ENCODE measurements at places on chromosomes 11 and 22. TPM values are rescaled to one million over a fixed set of nuclear protein-coding genes. Genes with fewer than 3 reads are reported as not detected.

The ENTHD1 gene
- not detected for total RNA-seq

DNA sequence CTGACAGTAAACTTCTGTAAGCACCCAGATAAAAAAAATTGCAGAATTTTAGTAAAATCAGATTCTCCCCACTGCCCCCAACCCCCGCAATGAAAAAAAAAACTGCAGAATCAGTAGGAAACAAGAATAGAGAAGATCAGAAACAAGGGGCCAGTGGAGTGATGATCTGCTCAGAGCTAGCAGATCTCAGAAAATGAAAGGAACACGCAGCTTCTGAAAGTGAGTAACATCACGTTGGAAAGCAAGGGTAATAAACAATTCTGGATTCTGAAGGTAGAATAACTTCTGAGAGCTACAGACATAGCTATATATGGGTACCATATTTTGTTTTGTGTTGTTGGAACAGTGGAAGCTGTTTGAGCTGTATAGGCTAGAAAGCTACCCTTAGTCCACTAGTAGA is 23.2 kb downstream of the ACAT1 start:
- no peaks in the 10 kb centered on the region for H3K4me1 ChIP-seq
- DNase-seq = no peak
- H3K36me3 ChIP-seq = peaks cover 65% of the 10 kb centered on the region
- H3K27me3 ChIP-seq = no peaks in the 10 kb centered on the region

The ACP2 gene
- 21.5 TPM for total RNA-seq

The APOBEC3G gene
- 0.71 TPM for total RNA-seq

DNA sequence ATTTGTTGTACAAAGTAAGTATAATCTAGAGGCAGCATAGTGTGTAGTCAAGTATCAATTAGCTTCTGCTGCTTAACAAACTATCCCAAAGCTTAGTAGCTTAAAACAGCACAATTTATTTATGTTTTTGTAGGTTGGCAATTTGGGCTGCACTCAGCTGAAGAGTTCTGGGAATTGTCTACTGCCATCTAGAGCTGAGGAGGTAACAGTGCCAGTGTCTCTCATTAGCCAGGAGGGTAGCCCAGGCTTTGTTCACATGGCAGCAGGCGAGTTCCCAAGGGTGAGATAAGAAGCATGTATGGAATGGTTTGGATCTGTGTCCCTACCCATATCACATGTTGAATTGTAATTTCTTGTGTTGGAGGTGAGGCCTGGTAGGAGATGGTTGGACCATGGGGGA is 45.8 kb upstream of the SLN start:
- H3K27ac ChIP-seq = no peak overlapping the region
- no peak for DNase-seq
- H3K36me3 ChIP-seq = no peaks in the 10 kb centered on the region
- H3K4me3 ChIP-seq = no peak overlapping the region
- no peaks in the 10 kb centered on the region for H3K27me3 ChIP-seq
- no peaks in the 10 kb centered on the region for H3K4me1 ChIP-seq

The CALCB gene
- total RNA-seq = 0.22 TPM

DNA sequence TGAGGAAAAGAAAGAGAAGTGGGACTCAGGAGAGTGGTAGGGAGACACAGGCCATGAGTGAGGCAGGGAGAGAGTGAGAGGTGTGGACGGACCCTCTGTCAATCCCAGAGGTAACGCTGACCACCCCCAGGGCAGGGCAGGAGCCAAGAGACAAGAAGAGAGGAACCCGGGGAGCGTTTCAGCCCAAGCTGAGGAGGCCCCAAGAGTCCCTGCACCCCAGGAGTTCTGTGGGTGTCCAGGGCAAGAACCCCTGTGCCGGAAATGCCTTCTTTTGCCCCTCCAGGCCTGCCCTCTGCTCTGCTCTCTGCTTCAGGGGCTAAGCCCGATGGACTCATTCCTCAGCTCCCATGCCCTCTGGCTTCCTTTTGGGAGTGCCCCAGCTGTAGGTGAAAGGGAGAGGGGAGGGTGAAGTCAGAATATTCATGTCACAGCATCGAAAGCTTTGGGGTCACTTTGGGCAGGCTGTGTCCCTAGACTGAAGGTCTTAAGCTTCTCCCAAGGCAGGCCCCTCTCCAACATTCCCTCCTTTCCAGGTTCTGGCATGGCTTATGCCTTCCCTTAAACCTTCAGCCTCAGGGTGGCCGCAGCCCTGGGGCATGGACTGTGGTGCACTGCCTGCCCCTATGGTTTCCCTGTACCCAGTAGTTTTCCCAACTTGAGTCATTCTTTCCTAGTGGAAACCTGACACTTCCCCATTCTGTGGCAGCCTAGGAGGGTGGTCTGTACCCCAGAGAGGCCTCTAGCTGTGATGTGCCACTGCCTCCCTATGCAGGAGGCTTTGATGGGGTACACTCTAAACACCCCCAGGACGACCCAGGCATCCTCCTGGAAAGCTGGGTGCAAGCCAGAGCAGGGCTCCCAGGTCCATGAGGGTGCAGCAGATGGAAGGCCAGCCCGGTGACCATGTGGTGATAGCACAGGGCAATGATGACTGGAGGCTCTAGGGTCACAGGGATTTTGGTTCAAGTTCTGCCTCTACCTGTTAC is 27.1 kb downstream of the MYEOV start:
- H3K4me1 ChIP-seq = peaks cover 65% of the 10 kb centered on the region
- H3K27me3 ChIP-seq = no peaks in the 10 kb centered on the region
- peak overlapping the region; percentile 16 for H3K4me3 ChIP-seq
- DNase-seq = no peak
- peak overlapping the region; percentile 44 for H3K27ac ChIP-seq

GRCh38 chr11:118443590-118444218 is 7.4 kb downstream of the KMT2A start:
- DNase-seq = no peak
- H3K27me3 ChIP-seq = no peaks in the 10 kb centered on the region
- H3K4me3 ChIP-seq = no peak overlapping the region
- H3K36me3 ChIP-seq = no peaks in the 10 kb centered on the region

- no peak overlapping the region for H3K4me3 ChIP-seq
- peak; percentile 37 for DNase-seq
- H3K27me3 ChIP-seq = no peaks in the 10 kb centered on the region
- no peaks in the 10 kb centered on the region for H3K36me3 ChIP-seq
- H3K27ac ChIP-seq = no peak overlapping the region
- no peaks in the 10 kb centered on the region for H3K4me1 ChIP-seq
Measured at GRCh38 chr11:86938900-86939880, 16.0 kb downstream of the FZD4 start.

- no peaks in the 10 kb centered on the region for H3K27me3 ChIP-seq
- no peak for DNase-seq
- H3K4me1 ChIP-seq = peaks cover 5% of the 10 kb centered on the region
- no peaks in the 10 kb centered on the region for H3K36me3 ChIP-seq
- no peak overlapping the region for H3K4me3 ChIP-seq
Measured at GRCh38 chr11:78414321-78415051, 3.1 kb downstream of the GAB2 start.

The NAALAD2 gene
- not detected for total RNA-seq

The OR52I1 gene
- not detected for total RNA-seq

DNA sequence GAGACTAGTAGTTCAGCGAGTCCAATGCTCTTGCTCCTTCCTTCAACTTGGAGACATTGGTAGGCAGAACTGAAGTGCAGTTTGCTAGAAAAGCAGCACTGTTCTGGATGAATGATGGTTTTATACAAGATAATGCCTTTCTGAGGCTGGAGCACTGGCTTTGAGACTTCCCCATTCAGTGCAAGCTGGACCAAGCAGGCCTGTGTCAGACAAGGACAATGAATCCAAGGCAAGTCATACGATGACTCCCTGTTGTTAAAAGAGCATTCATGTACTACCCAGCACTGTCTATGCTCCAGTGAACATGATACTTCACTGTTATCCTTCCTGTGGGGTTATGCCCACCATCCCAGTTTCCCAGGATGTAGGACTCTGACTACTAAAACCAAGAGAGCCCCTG is 242.3 kb upstream of the RAG2 start:
- H3K4me3 ChIP-seq = no peak overlapping the region
- no peak for DNase-seq
- H3K27me3 ChIP-seq = no peaks in the 10 kb centered on the region
- H3K27ac ChIP-seq = no peak overlapping the region

The GUCY1A2 gene
- total RNA-seq = 0.10 TPM

The PHLDB1 gene
- total RNA-seq = 36.2 TPM

- H3K36me3 ChIP-seq = no peaks in the 10 kb centered on the region
- no peak overlapping the region for H3K27ac ChIP-seq
- H3K4me1 ChIP-seq = no peaks in the 10 kb centered on the region
- DNase-seq = no peak
Measured at GRCh38 chr11:115931548-115932083, 427.4 kb upstream of the CADM1 start.

- no peaks in the 10 kb centered on the region for H3K36me3 ChIP-seq
- H3K27me3 ChIP-seq = peaks cover 19% of the 10 kb centered on the region
- H3K4me1 ChIP-seq = no peaks in the 10 kb centered on the region
- DNase-seq = no peak
- no peak overlapping the region for H3K4me3 ChIP-seq
Measured at GRCh38 chr22:39941601-39942000, 18.6 kb upstream of the TMA7B start.

DNA sequence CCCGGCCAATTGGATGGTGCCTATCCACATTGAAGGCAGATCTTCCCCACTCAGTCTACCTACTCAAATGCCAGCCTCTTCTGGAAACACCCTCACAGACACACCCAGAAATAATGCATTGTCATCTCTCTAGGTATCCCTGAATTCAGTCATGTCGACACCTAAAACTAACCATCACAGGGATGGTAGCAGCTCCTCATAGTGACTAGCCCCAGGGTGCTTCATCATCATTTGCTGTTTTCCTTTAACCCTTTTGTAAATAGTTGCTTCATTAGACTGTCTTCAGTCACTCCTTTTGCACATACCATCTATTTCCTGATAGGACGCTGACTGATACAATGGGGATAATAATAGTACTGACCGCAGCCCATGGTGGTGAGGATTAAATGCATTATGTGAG is 18.8 kb upstream of the AMOTL1 start:
- H3K27me3 ChIP-seq = no peaks in the 10 kb centered on the region
- H3K36me3 ChIP-seq = no peaks in the 10 kb centered on the region
- no peak overlapping the region for H3K4me3 ChIP-seq
- DNase-seq = no peak

GRCh38 chr11:128603752-128604414 is 16.5 kb upstream of the ETS1 start:
- DNase-seq = no peak
- H3K4me1 ChIP-seq = no peaks in the 10 kb centered on the region
- H3K36me3 ChIP-seq = no peaks in the 10 kb centered on the region
- no peak overlapping the region for H3K27ac ChIP-seq
- H3K4me3 ChIP-seq = no peak overlapping the region

The CCDC73 gene
- not detected for total RNA-seq

- no peaks in the 10 kb centered on the region for H3K36me3 ChIP-seq
- H3K27me3 ChIP-seq = peaks cover 19% of the 10 kb centered on the region
- DNase-seq = peak; percentile 21
Measured at GRCh38 chr11:134033696-134034491, 35.0 kb upstream of the JAM3 start.

GRCh38 chr22:28949788-28950187 is 66.4 kb downstream of the ZNRF3 start:
- H3K4me1 ChIP-seq = peaks cover 17% of the 10 kb centered on the region
- H3K36me3 ChIP-seq = no peaks in the 10 kb centered on the region
- no peaks in the 10 kb centered on the region for H3K27me3 ChIP-seq
- H3K27ac ChIP-seq = no peak overlapping the region

DNA sequence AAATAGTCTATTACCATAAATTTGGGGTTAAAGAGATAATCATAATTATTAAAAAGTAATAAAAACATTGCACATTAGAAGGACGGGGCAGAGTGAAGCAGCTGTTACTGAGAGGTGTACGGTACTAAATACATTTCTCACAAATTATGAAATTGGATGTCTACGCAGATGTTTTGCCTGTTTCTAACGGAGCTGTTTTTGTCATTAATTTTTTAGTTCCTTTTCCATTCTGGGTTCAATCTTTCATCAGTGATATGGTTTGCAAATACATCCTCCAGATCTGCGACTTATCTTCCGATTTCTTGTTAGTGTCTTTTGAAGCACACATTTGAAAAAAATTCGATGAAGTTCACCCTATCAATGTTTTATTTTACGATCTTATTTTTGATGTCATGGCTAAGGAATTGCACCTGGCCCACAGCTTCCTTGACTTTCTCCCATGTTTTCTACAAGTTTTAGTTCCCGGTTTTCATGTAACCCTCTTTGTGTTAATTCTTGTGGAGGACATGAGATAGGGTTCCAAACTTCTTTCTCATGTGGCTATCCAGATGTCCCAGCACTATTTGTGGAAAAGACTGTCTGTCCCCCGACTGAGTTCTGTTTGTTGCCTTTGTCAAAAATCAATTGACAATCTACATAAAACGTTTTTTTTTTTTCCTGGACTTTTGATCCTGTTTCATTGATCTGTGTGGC is 21.3 kb upstream of the KRTAP5-6 start:
- peaks cover 42% of the 10 kb centered on the region for H3K27me3 ChIP-seq
- DNase-seq = no peak
- peaks cover 4% of the 10 kb centered on the region for H3K4me1 ChIP-seq
- H3K4me3 ChIP-seq = no peak overlapping the region

The OSBP2 gene
- total RNA-seq = 12.9 TPM

DNA sequence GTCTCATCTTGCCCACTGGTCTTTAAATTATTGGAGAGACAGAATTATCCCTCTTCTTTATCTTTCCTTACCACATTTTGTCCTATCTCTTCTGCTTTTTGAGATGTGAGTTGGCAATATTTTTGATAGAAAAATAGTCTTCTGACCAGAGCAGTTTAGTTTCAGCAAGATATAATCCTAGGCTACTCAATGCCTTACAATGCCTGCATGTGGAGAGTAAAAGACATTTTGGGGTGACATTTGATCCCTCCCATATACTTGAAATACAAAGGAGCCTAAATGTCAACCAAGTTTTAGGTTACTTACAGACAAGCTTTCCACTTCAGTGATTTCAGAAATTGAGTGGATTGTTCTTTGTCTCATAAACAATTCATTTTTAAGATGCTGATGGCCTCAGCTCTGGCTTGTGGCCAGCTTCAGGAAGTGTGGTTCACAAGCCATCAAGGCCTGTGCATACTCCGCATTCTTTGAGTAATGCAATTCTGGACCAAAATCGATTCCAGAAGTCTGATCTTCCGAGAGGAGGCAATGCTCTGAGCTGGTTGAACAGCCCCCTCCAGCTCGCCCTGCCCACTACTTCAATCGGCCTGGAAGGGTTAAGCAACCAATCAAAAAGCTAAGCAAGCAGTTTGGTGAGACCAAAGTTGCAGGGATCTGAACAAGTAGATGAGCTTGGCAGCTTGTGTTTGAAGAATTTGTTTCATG is 274.4 kb downstream of the BLID start:
- no peak overlapping the region for H3K27ac ChIP-seq
- H3K27me3 ChIP-seq = no peaks in the 10 kb centered on the region
- H3K4me1 ChIP-seq = no peaks in the 10 kb centered on the region
- no peak for DNase-seq
- no peaks in the 10 kb centered on the region for H3K36me3 ChIP-seq

- H3K4me1 ChIP-seq = peaks cover 95% of the 10 kb centered on the region
- no peak for DNase-seq
- H3K36me3 ChIP-seq = no peaks in the 10 kb centered on the region
- H3K27me3 ChIP-seq = no peaks in the 10 kb centered on the region
- no peak overlapping the region for H3K4me3 ChIP-seq
Measured at GRCh38 chr11:34651551-34651950, 30.7 kb downstream of the EHF start.

The MPPED2 gene
- total RNA-seq = not detected

GRCh38 chr11:71075871-71076420 is 176.4 kb downstream of the SHANK2 start:
- peaks cover 7% of the 10 kb centered on the region for H3K4me1 ChIP-seq
- H3K27ac ChIP-seq = no peak overlapping the region
- DNase-seq = no peak
- H3K4me3 ChIP-seq = no peak overlapping the region
- H3K36me3 ChIP-seq = no peaks in the 10 kb centered on the region
- no peaks in the 10 kb centered on the region for H3K27me3 ChIP-seq

The PHOX2A gene
- not detected for total RNA-seq

GRCh38 chr22:19632668-19633148 is 81.6 kb upstream of the SEPTIN5 start:
- DNase-seq = no peak
- H3K4me3 ChIP-seq = no peak overlapping the region
- H3K4me1 ChIP-seq = peaks cover 4% of the 10 kb centered on the region
- H3K27me3 ChIP-seq = no peaks in the 10 kb centered on the region
- no peaks in the 10 kb centered on the region for H3K36me3 ChIP-seq

All from HCT116 (cell line).